ENCODE measurements at places on chromosomes 6 and 20.

- no peak for DNase-seq
Observed at GRCh38 chr6:105774247-105774646, 311.9 kb upstream of the PRDM1 start.

DNA sequence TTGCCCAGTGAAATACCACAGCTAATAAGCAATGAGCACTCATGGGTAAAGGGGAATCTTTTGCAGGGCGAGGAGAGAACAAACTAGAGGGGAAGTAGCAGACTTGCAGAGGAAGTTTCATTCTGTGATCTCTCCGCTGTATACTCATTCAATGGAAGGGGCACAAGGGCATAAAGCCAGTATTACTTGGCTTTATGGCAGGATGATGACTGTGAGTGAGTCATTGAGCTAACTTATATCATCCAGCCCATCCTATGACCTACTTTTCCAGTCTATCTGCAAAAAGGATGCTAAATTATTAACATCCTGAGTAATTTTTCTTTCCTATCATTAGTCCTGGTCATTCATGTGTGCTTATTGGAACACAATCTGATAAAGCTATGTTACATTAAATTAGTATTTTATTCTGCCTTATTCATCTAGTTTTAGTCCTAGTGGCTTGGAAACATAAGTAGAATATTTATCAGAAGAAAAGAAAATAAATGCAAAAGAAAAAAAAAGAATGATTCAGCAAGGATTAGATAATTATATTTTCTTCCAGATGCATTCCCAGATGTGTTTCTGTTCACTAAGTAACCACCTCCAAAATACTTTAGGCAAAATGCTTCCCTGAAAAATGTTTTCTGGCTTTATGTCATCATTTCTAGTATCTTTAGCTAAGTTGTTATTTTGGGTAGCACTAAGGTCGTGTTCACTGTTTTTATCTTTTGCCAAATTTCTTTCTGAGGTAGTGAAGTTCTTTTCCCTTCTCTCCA, 471.7 kb downstream of the CDKAL1 start:
- peak; percentile 60 for DNase-seq

- no peak for DNase-seq
Observed at GRCh38 chr20:63957004-63957689, 931 bp upstream of the UCKL1 start.

GRCh38 chr20:4573564-4574355, 147.9 kb upstream of the PRND start:
- no peak for DNase-seq

DNA sequence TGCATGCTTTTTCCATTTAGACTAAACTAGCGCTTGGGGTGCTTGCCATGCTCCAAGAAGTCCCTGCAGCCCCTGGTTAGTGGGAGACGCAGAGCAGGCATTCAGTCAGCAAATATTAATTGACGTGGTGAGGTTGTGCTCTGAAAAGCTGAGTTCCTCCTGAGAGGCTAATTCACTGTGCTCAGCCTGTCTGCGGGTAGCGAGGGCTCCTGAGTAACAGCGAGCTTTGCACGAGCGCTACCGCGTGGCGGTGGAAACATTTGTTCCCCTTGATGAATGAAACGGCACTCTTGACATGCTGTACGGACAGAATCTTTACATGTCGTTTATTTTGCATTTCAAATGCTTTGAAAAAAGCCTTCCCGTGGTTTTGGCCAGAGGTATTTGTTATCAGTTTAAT, 170.6 kb upstream of the AGPAT4 start:
- peak; percentile 11 for DNase-seq

GRCh38 chr20:17759449-17759848, 59.7 kb downstream of the BANF2 start:
- no peak for DNase-seq

- no peak for DNase-seq
Observed at GRCh38 chr6:135008072-135008940, 46.3 kb downstream of the HBS1L start.

- no peak for DNase-seq
Observed at GRCh38 chr6:63644668-63645326, 9.2 kb downstream of the PHF3 start.

GRCh38 chr6:145483191-145483996, 251.9 kb downstream of the EPM2A start:
- no peak for DNase-seq

DNA sequence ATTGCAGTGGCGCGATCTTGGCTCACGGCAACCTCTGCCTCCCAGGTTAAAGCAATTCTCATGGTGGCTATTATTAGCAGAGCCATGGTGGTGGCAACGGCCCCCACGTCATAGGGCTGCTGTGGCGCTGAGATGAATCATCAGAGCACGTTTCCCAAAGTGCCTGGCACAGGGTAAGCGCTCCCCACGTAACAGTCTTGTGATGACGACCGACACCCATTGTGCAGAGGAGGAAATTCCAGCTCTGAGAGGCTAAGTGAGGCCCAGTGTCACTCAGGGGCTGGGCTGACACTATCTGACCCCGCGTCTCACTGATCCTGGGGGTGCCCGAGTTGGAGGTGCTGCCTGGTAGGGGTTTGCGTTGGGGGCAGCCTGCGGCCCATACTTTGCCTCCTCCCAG, 16.2 kb downstream of the SUN5 start:
- no peak for DNase-seq

DNA sequence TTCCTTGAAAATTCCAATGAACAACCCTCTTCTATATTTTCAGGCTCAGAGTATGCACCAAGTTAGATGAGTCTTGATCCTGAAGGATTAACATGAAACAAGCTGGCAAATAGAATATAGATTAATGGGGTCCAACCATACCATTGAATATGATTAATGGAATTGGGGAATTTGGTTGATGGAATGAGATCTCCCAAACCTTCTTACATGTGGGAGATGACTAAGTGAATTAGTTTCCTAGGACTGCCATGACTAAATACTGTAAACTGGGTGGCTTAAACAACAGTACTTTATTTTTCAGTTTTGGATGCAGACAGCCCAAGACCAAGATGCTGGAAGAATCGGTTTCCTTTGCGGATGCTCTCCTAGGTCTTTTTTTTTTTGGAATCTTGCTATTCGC, 347.0 kb downstream of the QKI start:
- no peak for DNase-seq

GRCh38 chr6:69917834-69918233, 51.5 kb downstream of the COL19A1 start:
- no peak for DNase-seq

DNA sequence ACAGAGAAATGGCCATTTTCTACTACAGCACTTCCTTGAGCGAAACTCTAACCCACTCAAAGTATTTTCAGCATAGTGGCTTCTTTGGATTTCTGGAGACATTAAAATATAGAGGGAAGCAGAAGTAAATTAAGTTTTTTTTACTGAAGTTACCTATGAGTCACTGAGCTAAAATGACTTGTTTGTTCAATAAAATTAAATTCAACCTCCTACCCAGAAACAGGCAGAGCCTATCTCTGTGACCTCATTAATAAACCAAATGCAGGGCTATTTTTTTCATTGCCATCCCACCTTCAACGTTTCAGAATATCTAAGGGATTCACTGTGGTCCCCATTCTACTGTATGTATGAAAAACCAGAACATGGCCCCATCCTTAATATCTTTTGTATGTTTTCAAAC, 133.0 kb downstream of the MTFR2 start:
- no peak for DNase-seq

GRCh38 chr6:99613409-99613704, 6.7 kb downstream of the PRDM13 start:
- peak; percentile 7 for DNase-seq

- DNase-seq, result no peak
Observed at GRCh38 chr6:13926378-13926777, 1.6 kb downstream of the RNF182 start.

DNA sequence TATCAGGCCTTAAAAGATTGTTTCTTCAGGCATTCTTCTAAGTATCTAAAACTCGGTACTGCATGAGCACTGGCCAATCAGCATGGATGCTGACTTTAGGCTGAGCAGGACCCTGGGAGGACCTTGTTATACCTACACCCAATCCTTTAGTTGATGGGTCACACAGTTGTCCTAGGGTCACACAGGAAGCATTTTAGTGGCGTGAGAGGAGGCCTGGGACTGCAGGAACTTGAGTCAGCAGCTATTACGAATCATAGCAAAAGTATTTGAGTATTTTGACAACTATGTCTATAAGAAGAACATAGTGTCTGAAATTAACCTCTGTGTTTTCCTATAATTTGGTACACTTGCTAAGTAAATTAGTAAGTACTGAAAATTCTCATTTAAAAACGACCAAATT, 741.4 kb downstream of the HACE1 start:
- DNase-seq, result no peak

- no peak for DNase-seq
Observed at GRCh38 chr6:51077821-51078518, 259.3 kb downstream of the TFAP2B start.

DNA sequence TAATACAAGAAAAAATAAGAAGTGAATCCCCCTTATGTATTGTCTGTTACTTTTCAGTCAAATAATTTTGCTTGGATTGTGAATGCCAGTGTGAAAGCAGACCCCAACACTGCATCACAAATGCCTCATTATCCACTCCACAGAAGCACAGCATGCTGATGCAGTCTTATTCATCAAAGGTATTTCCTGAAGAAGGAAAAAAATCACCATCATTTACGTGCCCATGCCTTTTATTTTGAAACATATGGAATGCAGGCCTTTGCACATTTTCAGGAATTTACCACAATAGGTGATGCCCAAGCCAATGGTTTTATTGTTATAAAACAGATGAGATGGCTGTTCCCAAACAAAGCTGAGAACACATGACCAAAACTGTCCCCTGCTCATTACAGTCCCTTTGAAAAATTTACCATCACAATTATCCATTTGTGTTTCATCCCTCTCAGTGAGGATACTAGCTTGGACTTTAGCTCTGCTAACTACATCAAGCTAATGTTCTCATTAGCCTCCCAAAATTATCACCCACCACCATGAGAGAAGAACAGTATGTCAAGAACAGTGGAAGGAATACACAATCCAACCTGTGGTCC, 180.6 kb upstream of the HTR1E start:
- DNase-seq, result no peak

GRCh38 chr6:169234634-169235033, 19.0 kb downstream of the THBS2 start:
- DNase-seq, result no peak

DNA sequence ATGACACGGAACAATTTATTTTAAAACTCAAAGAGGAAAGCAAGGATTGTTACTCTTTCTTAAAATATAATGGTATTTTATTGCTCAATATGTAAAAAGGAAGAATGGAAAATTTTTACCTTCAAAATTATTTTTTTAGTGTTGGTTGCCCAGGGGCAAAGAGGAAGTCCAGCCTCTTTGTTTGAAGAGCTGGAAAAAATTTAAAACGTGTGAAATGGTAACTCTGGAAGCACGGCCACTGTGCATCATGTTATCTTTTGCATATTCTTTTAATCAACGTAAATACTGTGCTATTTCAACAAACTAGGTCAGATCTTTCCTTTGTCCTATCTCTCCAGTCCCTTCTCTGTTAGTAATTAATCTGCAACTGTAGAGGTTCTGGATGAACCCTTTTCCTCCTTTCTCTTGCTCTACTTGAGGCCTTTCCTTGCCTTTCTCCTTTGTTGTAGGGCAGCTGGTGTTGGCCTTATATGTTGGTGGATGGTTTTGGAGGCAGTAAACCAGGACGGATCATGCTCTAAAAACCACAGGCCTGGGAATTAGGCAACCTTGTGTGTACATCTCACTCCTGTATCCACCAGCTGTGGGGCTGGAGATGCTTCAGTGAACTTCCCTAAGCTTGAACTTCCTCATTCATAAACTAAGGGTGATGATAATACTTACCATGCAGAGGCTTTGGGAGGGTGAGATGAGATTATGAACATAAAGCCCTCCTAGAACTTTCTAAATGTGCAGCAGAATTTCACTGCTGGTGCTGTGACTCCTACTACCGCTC, 143.3 kb downstream of the PRL start:
- no peak for DNase-seq

DNA sequence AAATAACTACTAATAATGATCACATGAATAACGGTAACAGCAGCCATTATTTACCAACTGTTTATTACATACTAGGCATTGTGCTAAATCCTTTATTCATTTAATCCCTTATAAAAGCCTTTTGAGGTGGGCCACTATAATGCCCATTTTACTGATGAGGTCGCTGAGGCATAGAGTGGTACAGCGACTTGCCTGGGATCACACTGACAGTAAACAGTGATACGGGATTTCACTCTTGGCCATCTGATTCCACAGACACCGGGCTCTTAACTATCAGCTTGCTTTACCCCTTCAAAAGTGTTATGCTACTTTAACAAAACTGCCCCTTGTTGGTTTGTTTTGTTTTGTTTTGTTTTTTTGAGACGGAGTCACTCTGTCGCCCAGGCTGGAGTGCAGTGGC, 2.2 kb upstream of the RAB22A start:
- DNase-seq, result no peak

GRCh38 chr6:159941286-159942113, 27.4 kb upstream of the IGF2R start:
- peak; percentile 22 for DNase-seq

GRCh38 chr6:89612121-89612520, 26.4 kb downstream of the LYRM2 start:
- no peak for DNase-seq

GRCh38 chr6:26197933-26198721, 110.9 kb downstream of the HFE start:
- DNase-seq, result peak; percentile 80

GRCh38 chr6:104325341-104326172, 534.2 kb downstream of the HACE1 start:
- DNase-seq, result peak; percentile 20

- DNase-seq, result peak; percentile 10
Observed at GRCh38 chr6:106377061-106377540, 16.6 kb downstream of the CRYBG1 start.

DNA sequence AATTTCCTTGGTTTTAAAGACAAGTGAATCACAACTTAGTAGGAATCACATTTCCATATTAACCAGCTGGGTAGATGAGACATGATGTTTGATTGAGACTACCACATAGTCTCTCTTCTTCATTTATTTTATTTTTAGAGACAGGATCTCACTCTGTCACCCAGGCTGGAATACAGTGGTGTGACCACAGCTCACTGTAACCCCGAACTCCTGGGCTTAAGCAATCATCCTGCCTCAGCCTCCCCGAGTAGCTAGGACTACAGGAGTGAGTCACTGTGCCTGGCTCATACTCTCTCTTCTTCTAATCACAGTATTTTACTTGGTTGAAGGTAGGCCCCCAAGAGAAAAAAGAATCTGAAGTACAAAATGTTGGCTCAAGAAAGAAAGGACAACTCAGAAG, 80.2 kb upstream of the ASF1A start:
- no peak for DNase-seq

Measured in skin of body (tissue), 3 donors.